ENCODE measurements at places on chromosomes 4 and X.
A peak's percentile ranks its signal among the peaks of the same experiment; 100 is the strongest.

- no peak for DNase-seq
These were observed 153.4 kb upstream of the PPP3CA start for GRCh38 chr4:101500742-101501141.

GRCh38 chr4:174283507-174284471 lies at the start of the genes CEP44 and FBXO8:
Gene CEP44, plus strand, starts transcription at chr4:174283911. Its CDS starts 15,211 bp downstream, at chr4:174299122.
Gene FBXO8, minus strand, starts transcription at chr4:174283667. Its CDS starts 20,575 bp downstream, at chr4:174263092.
- peak; percentile 79 for DNase-seq

GRCh38 chr4:121777625-121778024 lies 12.7 kb upstream of the SMIM43 start:
- no peak for DNase-seq

DNA sequence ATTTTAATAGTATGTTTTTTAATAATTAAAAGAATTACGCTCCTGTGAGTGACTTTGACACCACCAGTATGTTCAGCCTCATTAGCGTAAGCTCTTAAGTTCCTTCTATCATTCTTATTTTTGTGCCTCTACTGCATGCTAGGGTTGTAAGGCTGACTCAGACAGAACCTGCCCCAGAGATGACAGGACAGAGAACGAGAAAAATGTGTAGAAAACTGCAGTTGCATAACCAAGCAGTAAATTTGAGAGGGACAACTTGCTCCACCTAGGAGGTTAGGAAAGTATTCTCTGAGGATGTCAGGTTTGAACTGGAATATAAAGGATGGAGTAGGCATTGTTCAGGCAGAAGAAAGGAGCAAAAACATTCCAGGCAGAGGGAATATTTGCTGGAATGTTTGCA lies 98.7 kb downstream of the NFKB1 start:
- DNase-seq: no peak

DNA sequence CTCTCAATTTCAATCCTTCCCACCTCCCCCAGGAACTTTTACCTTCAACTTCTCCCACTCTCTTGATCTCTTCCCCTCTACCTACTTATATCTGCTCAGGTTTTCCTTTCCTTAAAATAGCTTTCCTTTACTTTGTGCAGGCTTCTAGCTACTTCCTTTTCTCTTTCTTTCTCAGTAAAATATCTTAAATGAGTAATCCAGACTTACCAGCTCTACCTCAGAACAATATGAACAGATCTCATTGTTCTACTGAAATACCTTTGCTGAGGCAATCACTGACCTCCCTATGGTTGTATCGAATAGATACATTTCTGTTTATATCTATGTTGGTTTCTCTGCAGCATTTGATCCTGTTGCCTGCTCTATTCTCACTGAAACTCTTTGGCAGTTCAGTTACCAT lies 86.7 kb upstream of the WDR44 start:
- DNase-seq: no peak

DNA sequence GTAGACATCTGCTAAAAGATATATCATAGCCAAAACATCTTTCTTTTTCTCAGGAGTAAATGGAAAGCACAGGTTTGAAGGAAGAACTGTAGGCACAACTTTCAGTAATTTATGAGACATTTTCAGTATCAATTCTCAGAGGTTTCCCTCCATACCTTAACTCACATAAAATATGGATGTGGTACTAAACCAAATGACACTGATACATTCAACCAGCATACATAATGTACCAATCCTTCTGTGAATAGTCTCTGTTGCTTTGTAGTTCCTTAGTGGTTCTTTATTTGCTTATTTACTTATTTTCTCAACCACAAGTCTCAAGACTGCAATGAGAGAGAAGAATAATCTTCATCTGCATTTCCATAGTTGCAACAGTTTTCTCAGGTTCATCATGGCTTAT lies 96.1 kb downstream of the ARHGAP24 start:
- DNase-seq: no peak

GRCh38 chr4:74055096-74055495 lies 16.6 kb upstream of the CXCL3 start:
- no peak for DNase-seq

All from CD4-positive, alpha-beta T cell treated with Interleukin-21 for 1 hour (primary cell).